ENCODE measurements at places on chromosomes 6 and 20.

- no peak for DNase-seq
Observed at GRCh38 chr6:107622269-107622668, 132.4 kb downstream of the SOBP start.

GRCh38 chr6:22670605-22671004, 101.2 kb downstream of the HDGFL1 start:
- DNase-seq, result no peak

GRCh38 chr6:154249499-154250298, 106.9 kb downstream of the IPCEF1 start:
- DNase-seq, result no peak

- DNase-seq, result no peak
Observed at GRCh38 chr20:9392892-9393857, 121.2 kb upstream of the LAMP5 start.

DNA sequence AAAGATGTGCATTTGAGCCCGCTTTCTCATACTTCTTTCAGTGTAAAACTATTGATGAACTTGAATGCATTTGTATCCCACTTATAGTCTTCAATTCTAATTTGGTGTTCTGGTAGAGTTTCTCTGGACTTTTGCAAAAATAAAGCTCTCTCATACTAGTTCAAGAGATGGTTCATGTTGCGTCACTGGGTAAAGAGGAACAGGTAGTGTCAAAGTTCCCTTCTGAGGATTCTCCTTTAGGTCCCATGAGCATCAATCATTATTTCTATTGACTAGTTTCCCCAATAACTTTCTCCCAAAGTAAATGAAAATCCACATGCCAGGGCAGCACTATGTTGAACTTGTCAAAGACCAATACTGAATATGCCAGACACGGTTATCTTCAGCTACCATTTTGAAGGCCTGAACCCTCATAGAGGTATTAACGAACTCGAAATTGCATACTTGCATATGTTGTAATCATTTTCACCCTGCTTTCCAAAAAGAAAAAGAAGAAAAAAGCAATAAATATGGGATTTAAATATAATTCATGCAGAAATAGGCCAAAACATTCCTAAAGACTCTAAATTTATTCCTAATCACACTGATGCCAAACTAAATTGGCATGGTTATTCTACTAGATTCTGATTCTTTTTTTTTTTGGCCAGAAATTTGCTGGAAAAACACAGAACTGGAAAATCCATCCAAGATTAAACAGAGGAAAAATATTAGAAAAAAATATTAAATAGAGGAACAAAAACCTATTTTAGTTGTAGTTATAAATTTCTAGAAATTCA, 84.5 kb downstream of the SGK1 start:
- DNase-seq, result no peak

GRCh38 chr6:71284785-71285184, 3.8 kb upstream of the OGFRL1 start:
- DNase-seq, result no peak

GRCh38 chr6:53300656-53301551, 47.8 kb downstream of the ELOVL5 start:
- DNase-seq, result no peak

GRCh38 chr20:53975761-53976160, 94.6 kb downstream of the BCAS1 start:
- no peak for DNase-seq

All from AG04450 (cell line).